ENCODE measurements at places on chromosomes 4 and X. TPM values are rescaled to one million over a fixed set of nuclear protein-coding genes. Genes with fewer than 3 reads are reported as not detected.

- no peaks in the 10 kb centered on the region for H3K36me3 ChIP-seq
- H3K4me1 ChIP-seq = peaks cover 10% of the 10 kb centered on the region
- H3K4me3 ChIP-seq = no peak overlapping the region
- DNase-seq = peak; percentile 33
- H3K27me3 ChIP-seq = no peaks in the 10 kb centered on the region
These were observed 82.4 kb upstream of the HPRT1 start for GRCh38 chrX:134377537-134377936.

GRCh38 chr4:48141048-48141447 is 7.0 kb upstream of the TXK start:
- no peak for DNase-seq
- H3K36me3 ChIP-seq = no peaks in the 10 kb centered on the region
- H3K4me1 ChIP-seq = no peaks in the 10 kb centered on the region
- no peak overlapping the region for H3K4me3 ChIP-seq
- H3K27me3 ChIP-seq = no peaks in the 10 kb centered on the region
- H3K27ac ChIP-seq = no peak overlapping the region

DNA sequence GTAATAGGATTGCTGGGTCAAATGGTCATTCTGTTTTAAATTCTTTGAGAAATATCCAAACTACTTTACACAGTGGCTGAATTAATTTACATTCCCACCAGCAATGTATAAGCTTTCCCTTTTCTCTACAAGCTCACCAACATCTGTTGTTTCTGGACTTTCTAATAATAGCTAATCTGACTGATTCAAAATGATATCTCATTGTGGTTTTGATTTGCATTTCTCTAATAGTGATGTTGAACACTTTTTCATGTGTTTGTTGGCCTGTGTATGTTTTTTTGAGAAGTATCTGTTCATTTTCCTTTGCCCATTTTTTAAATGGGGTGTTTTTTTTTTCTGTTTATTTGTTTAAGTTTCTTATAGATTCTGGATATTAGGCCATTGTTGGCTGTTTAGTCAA is 659.0 kb upstream of the GNPDA2 start:
- no peak for DNase-seq
- H3K4me3 ChIP-seq = no peak overlapping the region
- no peaks in the 10 kb centered on the region for H3K4me1 ChIP-seq
- H3K27me3 ChIP-seq = no peaks in the 10 kb centered on the region
- H3K36me3 ChIP-seq = no peaks in the 10 kb centered on the region
- H3K27ac ChIP-seq = no peak overlapping the region

- H3K4me1 ChIP-seq = no peaks in the 10 kb centered on the region
- no peak overlapping the region for H3K4me3 ChIP-seq
- no peak for DNase-seq
These were observed 371.2 kb downstream of the AFF2 start for GRCh38 chrX:148871422-148872160.

DNA sequence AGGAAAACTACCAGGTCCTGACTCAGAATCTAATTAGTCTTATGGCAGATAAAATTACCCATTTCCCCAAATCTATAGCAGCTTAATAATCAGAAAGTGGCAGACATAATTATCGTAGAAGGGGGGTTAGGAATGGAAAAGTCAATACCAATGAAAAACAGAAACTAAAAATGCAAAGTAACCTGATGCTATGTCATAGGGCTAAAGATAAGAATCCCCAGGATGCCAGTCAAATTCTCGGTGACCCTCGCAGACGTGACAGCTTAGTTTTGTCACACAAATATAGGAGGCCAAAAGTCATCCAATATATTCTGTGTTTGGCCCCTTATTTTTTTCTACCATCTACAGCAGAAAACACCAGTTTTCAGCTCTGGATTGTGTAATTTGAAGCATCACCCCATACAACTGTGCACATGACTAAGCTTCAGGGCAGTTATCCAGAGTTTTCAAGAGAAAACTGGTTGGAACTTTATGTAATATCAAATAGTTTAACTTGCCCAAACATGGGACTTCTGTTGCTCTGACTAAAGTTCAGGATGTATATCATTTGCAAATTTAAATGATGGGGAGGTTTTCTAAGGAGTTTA is 30.9 kb downstream of the RASSF6 start:
- no peaks in the 10 kb centered on the region for H3K4me1 ChIP-seq
- H3K27ac ChIP-seq = no peak overlapping the region
- H3K36me3 ChIP-seq = no peaks in the 10 kb centered on the region
- H3K27me3 ChIP-seq = no peaks in the 10 kb centered on the region
- no peak for DNase-seq

DNA sequence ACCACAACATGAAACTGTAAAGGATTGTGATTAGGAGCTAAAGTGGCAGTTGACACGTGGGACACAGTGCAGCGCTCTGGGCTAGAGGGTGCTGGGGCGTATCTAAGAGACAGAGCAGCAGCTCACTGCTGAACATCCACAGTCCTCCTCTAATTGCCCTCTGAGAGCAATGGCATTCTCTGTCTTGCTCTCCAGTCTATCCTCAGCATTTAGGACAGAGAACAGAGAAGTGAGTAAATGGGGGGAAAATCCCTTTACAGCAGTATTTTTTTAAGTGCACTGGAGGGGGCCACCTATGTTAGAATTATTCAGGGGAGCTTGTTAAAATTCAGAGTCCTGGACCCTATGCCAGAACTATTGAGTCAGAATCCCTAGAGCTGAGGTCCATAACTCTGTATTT is 4.2 kb upstream of the TMEM154 start:
- H3K27ac ChIP-seq = no peak overlapping the region
- no peaks in the 10 kb centered on the region for H3K27me3 ChIP-seq
- no peaks in the 10 kb centered on the region for H3K36me3 ChIP-seq
- DNase-seq = no peak
- H3K4me3 ChIP-seq = no peak overlapping the region

DNA sequence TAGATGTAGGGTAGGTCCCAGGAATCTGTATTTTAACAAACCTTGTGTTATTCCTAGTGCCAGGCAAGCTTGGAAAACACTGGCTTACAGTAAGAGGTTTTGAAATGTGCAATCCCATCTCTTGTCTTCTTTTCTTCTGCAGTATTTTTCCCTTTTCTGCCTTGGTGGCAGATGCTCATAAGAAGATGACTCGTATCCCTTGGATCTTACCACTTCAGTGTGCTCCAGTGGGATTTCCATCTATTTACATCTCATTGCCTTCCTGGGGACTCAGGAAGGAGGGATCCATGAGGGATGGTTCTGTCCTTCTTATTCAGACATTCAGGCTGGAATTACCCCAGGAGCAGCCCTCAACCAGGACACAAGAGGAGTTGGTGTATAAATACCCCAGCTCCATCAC is 136.6 kb downstream of the NHS start:
- no peak overlapping the region for H3K4me3 ChIP-seq
- no peaks in the 10 kb centered on the region for H3K27me3 ChIP-seq
- H3K27ac ChIP-seq = no peak overlapping the region
- DNase-seq = no peak
- H3K36me3 ChIP-seq = no peaks in the 10 kb centered on the region

- no peak overlapping the region for H3K4me3 ChIP-seq
- peaks cover 8% of the 10 kb centered on the region for H3K4me1 ChIP-seq
- H3K27ac ChIP-seq = no peak overlapping the region
These were observed 76.2 kb downstream of the ELOVL6 start for GRCh38 chr4:110122201-110122600.

The ELMOD2 gene
- total RNA-seq = 34.9 TPM

The GABRG1 gene
- total RNA-seq = under 0.01 TPM

- no peaks in the 10 kb centered on the region for H3K27me3 ChIP-seq
- no peak overlapping the region for H3K4me3 ChIP-seq
- H3K4me1 ChIP-seq = no peaks in the 10 kb centered on the region
These were observed 34.5 kb downstream of the KDM5C start for GRCh38 chrX:53190363-53190960.

The CPZ gene
- total RNA-seq = 4.3 TPM

- H3K36me3 ChIP-seq = no peaks in the 10 kb centered on the region
- H3K4me1 ChIP-seq = no peaks in the 10 kb centered on the region
- H3K27ac ChIP-seq = peak overlapping the region; percentile 78
- H3K27me3 ChIP-seq = no peaks in the 10 kb centered on the region
- peak overlapping the region; percentile 51 for H3K4me3 ChIP-seq
- DNase-seq = no peak
These were observed 750 bp downstream of the ARMCX5 start for GRCh38 chrX:102599951-102600579.

The XIAP gene
- total RNA-seq = 32.8 TPM

DNA sequence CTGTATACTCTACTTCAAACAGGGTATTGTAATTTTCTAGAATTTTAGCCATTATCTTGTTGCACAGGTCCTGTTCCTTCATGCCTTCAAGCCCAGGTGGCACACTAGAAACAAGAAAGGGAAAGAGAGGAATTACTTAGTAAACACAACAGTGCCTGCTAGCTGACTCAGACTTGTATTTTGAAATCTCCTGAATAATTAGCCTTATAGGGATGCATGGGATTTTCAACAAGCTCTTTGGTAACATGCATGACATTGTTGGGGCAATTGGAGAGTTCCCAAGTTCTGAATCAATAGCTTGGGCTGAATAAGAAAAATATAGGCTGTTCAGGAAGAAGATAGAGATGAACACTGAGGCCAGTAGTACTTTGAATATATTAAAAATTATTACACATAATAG is 118.8 kb downstream of the FAM13A start:
- no peak overlapping the region for H3K4me3 ChIP-seq
- DNase-seq = no peak
- H3K27ac ChIP-seq = no peak overlapping the region
- H3K36me3 ChIP-seq = no peaks in the 10 kb centered on the region
- H3K27me3 ChIP-seq = no peaks in the 10 kb centered on the region

The CXCL8 gene
- 0.28 TPM for total RNA-seq

DNA sequence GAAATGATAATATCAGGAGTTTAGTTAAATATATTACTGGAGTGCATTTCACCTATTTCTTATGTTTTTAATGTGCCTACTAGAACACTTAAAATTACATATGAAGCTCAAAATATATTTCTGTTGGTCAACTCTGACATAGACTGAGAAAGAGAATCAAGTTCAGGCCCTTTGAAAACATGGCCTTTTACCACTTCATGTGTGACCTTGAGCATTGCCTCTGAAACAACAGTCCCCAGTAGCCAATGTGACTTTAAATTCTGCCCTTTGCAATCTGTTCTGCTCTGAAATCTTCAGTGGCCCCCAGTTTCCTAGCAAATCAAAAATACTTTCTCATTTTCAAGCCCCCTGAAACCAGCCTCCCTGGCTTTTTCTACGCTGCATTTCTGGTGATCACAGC is 50.1 kb upstream of the TBC1D14 start:
- no peak overlapping the region for H3K4me3 ChIP-seq
- H3K27ac ChIP-seq = no peak overlapping the region
- H3K4me1 ChIP-seq = peaks cover 24% of the 10 kb centered on the region
- no peak for DNase-seq
- H3K36me3 ChIP-seq = no peaks in the 10 kb centered on the region

- H3K27me3 ChIP-seq = peaks cover 3% of the 10 kb centered on the region
- H3K4me1 ChIP-seq = no peaks in the 10 kb centered on the region
- no peak overlapping the region for H3K27ac ChIP-seq
These were observed 77.6 kb upstream of the RAB40AL start for GRCh38 chrX:102859550-102859871.

The GC gene
- not detected for total RNA-seq

The CFAP299 gene
- not detected for total RNA-seq

- no peaks in the 10 kb centered on the region for H3K27me3 ChIP-seq
- no peaks in the 10 kb centered on the region for H3K4me1 ChIP-seq
- no peak overlapping the region for H3K4me3 ChIP-seq
- no peak for DNase-seq
- H3K27ac ChIP-seq = no peak overlapping the region
These were observed 56.6 kb upstream of the WDR1 start for GRCh38 chr4:10173037-10173753.

The KCND1 gene
- total RNA-seq = 0.63 TPM

DNA sequence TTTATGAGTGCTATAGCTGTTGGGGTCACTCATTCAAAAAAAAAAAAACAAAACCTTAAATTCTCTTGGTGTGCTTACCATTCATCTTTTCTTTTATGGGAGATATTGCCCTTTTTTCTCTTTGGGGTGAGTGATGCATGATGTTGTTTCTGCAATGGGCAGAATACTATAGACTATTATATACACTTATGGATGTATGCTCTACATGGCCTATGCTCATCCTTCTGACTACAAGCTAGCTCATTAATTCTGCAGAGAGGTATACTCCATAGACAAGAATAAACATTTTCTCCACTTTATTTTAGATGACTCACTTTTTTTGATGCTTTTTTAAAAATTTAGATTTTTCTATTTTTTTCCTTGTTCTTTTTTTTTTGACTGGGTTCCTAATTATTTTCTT is 160.3 kb upstream of the ANK2 start:
- DNase-seq = no peak
- no peak overlapping the region for H3K27ac ChIP-seq
- no peaks in the 10 kb centered on the region for H3K4me1 ChIP-seq
- no peaks in the 10 kb centered on the region for H3K27me3 ChIP-seq
- no peak overlapping the region for H3K4me3 ChIP-seq

The PGAM4 gene
- total RNA-seq = not detected

The CFI gene
- total RNA-seq = 56.6 TPM

GRCh38 chr4:68460085-68460484 is 12.8 kb downstream of the TMPRSS11E start:
- H3K36me3 ChIP-seq = no peaks in the 10 kb centered on the region
- H3K4me3 ChIP-seq = no peak overlapping the region
- no peak overlapping the region for H3K27ac ChIP-seq
- H3K4me1 ChIP-seq = no peaks in the 10 kb centered on the region
- no peaks in the 10 kb centered on the region for H3K27me3 ChIP-seq

GRCh38 chr4:56768763-56769162 is 52.7 kb downstream of the SPINK2 start:
- H3K27me3 ChIP-seq = no peaks in the 10 kb centered on the region
- H3K4me3 ChIP-seq = no peak overlapping the region
- DNase-seq = no peak
- no peaks in the 10 kb centered on the region for H3K36me3 ChIP-seq
- H3K27ac ChIP-seq = no peak overlapping the region
- no peaks in the 10 kb centered on the region for H3K4me1 ChIP-seq

The NLRP2B gene
- not detected for total RNA-seq

GRCh38 chr4:42391981-42392380 is 5.3 kb upstream of the SHISA3 start:
- peak; percentile 72 for DNase-seq
- peaks cover 5% of the 10 kb centered on the region for H3K4me1 ChIP-seq
- peaks cover 12% of the 10 kb centered on the region for H3K27me3 ChIP-seq
- no peak overlapping the region for H3K27ac ChIP-seq
- H3K4me3 ChIP-seq = no peak overlapping the region

DNA sequence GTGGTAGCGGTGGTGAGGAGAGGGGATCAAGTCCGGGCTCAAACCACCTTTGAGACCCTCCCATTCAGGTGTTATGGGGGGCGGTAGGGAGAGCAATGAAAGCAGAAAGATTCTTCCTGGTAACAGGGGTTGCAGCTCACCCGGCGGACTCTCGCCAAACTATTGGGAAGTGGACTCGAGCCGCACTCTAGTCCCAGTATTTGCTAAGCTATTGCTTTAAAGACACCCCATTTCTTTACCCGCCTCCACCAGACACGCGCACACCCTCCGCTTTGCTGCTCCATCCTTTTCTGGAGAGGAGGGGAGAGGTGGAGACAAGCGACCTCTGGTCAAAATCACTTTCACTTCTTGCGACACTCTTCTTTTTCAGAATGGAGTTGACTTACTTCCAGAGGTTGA is 625 bp upstream of the GABRA4 start:
- H3K4me3 ChIP-seq = no peak overlapping the region
- H3K27me3 ChIP-seq = peaks cover 18% of the 10 kb centered on the region
- no peaks in the 10 kb centered on the region for H3K4me1 ChIP-seq
- H3K36me3 ChIP-seq = no peaks in the 10 kb centered on the region

- no peak for DNase-seq
- H3K4me3 ChIP-seq = no peak overlapping the region
- no peak overlapping the region for H3K27ac ChIP-seq
- no peaks in the 10 kb centered on the region for H3K36me3 ChIP-seq
These were observed 55.8 kb downstream of the DOCK11 start for GRCh38 chrX:118551426-118551825.

The HS3ST1 gene
- 4.4 TPM for total RNA-seq

Data from adrenal gland (tissue), 19 donors.